ENCODE measurements at places on chromosomes 13 and 19. TPM values are rescaled to one million over a fixed set of nuclear protein-coding genes. Genes with fewer than 3 reads are reported as not detected.

DNA sequence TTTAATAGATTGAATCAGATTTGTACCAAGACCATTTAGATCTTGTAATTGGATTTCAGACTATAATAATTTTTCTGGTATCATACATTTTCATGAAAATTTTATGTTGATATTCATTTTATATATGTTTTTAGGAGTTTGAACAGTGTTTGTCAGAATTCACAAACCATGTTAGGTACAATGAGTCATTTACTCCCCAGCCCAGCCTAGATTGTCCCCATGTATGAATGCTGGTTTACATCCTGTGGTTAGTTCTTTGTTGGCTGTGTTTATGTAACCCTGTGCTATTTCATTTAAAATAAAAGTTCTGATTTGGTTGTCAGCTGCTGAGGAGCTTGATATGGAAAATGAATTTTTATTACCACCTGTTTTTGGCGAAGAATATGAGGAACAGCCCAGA, 96.7 kb downstream of the GJA3 start:
- DNase-seq, result no peak

GRCh38 chr13:20118268-20119140, 42.3 kb downstream of the GJA3 start:
- peak; percentile 71 for DNase-seq

DNA sequence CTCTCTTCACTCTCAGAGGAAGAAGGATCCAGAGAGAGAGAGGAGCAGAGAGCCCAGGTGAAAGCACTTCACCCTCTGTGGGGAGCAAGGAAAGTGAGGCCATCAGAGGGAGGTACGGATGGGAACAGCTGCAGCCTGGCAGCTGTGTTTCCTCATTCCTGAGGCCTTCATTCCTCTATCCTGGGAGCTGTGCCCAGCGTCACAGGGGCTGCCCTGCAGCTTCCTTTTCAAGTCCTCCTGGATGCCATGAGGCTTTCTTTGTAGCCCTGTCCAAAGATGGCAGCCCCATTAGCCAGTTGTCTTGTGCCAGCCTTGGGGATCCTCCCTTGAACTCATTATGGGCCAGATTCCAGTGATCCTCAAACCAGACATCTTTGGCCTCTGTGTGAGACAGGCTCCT, 76.8 kb upstream of the PCDH8 start:
- no peak for DNase-seq

DNA sequence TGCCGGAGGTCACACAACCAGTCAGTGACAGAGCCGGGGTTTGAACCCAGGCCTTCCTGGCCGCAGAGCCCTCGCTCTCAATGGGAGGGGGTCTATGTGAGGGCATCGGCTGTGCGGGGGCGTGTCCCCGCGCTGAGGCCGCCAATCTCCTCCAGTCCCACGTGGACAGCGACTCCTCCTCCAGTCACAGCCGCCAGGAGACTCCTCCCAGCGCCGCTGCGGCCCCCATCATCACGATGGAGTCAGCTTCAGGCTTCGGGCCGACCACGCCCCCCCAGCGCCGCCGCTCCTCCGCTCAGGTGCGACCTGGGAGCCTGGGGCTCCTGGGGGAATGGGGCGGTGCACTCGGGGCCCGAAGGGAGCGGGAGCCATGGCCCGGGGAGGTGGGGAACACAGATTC, 6.0 kb downstream of the SPRED3 start:
- DNase-seq, result no peak

- DNase-seq, result no peak
Observed at GRCh38 chr19:34936184-34936583, 9.5 kb downstream of the ZNF30 start.

DNA sequence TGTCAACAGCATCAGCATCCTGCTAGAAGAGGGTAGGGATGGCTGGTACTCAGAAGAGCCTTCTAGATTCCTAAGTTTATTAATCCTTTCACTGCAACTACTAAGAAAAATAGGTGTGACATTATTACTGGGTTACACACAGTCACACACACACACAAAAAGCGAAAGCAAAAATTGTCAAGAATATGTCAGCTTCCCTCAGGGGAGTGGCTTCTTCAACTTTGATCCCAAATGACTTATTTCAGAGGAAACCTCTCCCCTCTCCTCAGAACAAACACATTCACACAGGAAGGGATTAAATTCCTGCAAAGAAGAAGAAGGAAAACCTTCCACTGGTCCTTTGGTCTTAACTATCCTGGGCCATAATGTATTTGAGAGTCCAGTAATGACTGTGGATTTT, 20.1 kb upstream of the IGFL1 start:
- no peak for DNase-seq

DNA sequence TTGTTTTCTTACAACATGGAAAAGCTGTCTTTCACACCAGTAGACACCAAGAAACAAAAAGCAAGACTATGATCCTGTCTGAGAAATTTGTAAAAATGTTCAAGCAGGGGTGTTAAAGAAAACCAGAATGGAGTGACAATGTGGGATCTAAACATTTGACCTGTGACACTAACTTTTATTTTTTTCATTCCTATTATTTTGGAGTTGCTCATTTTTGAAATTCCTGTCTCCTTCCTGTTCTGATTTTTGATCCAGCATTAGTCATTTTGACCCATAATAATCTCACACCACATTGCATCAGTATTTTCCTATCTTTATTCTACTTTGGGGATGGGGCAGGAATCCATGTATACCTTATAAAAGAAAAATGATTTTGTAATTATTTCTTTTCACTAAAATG, 164.2 kb downstream of the DLEU7 start:
- no peak for DNase-seq

GRCh38 chr13:40261336-40261735, 405.1 kb downstream of the FOXO1 start:
- DNase-seq, result no peak

GRCh38 chr19:17074634-17075034, 618 bp downstream of the HAUS8 start:
- DNase-seq, result no peak

DNA sequence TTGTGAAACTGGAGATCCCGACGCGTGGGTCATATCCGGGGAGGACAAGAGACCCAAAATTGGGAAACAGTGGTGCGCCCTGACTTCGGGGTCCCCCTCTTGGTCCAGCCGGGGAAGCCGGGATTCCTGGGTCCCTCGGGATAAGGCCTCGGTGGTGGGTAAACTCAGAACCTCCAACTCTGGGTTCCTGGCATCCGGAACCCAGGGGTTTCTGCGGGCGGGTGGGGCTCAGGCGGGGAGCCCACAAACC, 688 bp downstream of the ZFP36 start:
- no peak for DNase-seq

- DNase-seq, result no peak
Observed at GRCh38 chr13:41680900-41681299, 223.6 kb downstream of the RGCC start.

DNA sequence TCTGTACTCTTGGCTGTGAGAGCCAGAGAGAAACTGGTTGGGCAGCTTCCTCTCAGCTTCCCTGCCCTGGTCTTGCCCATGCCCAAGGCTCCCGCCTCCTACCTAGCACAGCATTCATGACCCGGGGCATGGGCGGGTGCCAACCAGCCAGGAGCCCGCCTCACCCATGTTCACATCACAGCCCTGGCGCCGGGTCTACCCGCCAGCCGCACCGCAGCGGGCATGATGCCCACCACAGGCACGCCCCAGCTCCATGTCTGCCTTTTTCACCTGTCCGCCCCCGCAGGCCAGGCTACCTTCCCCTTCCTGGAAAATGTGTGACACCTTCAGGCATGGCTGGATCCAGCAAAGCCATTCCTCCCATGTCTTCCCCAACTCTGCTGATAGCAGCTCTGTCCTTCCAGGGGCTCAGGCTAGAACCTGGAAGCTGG, 42.1 kb downstream of the PTPRS start:
- no peak for DNase-seq

DNA sequence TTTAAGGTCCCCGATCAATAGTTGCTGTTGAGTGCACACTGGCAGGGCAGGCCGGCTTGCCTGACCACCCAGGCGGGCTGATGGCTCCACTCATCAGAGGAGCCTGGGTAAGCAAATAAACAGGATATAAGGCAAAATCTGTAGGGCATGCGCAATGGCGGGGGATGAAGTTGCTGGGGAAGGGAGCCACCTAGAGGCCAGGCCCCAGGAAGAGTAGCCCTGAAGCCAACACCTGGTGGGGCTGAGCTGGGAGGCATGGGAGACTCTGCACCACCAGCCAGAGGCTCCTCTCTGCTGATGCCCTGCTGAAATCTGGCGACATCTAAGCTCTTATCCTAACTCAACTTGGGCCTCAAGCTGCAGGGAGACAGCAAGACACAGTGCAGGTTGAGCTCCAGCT, 324.3 kb downstream of the ZNF536 start:
- peak; percentile 52 for DNase-seq

DNA sequence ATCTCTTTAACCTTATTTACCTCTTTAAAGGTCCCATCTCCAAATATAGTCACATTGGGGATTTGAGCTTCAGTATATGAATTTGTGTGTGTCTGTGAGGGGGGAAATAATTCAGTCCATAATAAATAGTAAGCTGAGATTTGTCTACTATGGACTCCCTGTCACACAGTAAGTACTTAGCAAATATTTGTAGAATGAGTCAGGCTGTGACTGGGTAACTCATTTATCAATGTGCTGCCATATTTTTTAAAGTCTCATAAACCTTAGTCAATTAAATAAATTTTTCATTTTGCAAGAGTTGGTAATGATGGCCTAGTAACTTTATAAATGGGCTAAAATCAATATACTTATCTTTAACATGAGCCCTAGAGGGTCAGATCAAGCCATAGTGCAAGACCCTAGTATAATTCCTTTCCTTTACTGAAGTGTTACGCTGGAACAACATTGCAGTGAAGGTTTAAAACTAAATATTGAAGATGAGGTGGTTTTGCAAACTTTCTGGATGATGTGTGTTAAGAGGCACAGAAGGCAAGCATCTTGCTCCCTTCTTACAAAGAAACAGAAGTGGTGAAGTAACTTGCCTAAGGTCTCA, 305.1 kb downstream of the KCNRG start:
- DNase-seq, result no peak

DNA sequence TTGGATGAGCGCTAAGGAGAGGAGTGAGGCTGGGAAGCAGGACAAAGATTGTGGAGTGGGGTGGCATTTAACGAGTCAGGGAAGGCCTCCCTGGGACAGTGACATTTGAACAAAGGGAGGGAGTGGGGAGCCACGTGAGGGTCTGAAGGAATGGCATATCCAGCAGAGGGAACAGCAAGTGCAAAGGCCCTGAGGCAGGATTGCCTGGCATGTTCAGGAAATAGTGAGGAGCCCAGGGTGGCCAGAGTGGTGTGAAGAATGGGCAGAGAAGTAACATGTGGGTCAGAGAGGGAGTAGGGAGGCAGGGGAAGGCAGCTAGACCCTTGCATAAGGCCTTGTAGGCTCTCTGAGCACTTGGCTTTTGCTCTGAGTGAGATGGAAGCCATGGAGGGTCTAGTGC, 14.9 kb upstream of the PVR start:
- no peak for DNase-seq

DNA sequence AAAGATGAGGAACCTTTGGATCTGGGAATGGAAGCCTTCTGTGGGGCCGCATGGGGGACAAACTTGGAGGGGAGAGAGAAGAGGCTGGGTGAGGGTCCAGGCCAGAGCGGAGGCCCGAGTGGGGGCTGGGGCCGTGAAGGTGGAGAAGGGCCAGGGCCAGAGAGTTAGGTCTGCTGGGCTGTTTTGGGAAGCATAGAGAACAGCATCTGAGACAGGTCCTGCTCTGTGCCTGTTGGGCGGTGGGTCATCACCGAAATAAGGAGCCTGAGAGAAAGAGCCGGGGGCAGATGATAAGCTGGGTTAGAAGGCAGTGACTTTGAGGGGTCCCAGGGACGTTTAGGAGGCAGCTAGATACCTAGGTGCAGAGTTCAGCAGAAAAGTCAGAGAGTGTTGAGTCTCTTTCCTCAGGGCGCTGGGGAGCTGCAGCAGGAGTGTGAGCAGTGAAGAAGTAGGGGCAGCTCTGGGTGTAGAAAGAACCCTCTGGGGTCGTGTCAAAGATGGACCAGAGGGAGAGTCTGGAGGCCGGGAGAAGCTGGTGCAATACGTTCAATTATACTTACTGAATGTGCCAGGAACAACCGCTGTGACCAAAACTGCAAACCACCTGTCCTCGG, 2.7 kb downstream of the SPACA6 start:
- peak; percentile 3 for DNase-seq

- no peak for DNase-seq
Observed at GRCh38 chr13:40270726-40271125, 395.7 kb downstream of the FOXO1 start.

- no peak for DNase-seq
Observed at GRCh38 chr19:40768869-40769268, 6.5 kb upstream of the MIA start.

DNA sequence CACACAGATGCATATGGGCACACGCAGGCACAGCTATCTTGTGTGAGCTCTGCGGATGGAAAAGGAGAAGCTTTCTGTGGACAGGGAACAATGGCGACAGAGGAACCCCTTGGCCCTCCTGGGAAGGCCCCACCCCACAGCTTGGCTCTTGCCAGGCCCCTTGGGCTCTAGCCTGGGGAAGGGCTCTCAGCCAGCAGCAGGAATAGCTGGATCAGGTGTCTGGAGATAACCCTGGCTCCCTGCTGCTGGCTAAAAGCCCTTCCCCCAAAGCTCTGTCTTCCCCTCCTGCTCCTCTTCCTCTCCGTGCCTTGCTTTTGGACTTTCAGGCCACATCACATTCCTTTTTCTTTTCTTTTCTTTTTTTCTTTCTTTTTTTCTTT, 24.3 kb downstream of the CEBPA start:
- DNase-seq, result no peak

DNA sequence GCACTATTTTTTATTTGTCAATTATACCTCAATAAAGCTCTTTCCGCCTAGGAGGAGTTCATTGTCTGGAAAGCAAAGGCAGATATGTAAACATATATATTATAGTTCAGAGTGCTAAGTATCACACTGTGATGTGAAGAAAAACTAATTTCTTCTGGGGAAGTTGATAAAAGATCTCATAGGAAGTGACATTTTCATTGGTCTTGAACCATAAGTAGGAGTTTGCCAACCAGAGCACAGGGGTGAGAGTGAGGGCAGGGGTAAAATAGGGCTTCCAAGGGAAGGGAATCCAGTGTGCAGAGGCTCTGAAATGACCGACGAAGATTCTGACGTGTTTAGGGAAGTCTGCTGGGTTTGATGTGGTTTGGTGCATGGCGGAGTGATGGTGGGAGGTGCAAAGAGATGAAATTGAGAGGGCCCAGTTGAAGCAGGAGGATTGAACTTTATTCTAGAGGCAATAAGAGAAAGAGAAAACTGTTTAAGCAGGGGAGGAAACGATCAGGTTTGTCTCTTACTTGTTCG, 780 bp upstream of the GTF2F2 start:
- DNase-seq, result peak; percentile 37

DNA sequence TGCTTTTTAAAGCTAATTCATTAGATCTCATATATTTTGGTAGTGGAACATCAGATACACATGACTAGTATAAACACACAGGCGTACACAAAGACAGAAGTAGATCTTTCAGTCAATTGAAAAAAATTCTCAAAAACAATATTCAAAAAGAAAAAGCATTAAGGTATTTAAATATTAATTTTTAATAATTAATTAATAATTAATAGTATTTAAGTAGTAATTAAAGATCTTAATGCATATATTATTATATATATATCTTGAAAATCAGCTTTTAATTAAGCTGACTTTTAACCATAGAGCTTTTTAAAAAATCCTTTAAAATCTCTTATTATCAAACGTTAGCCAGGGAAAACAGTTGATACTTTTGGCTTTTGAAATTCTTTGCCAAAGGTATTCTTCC, 489.4 kb upstream of the PCDH20 start:
- DNase-seq, result no peak

- DNase-seq, result peak; percentile 59
Observed at GRCh38 chr19:13902993-13903555, 2.8 kb downstream of the BRME1 start.

Gene C5AR2
- polyA plus RNA-seq, result 0.02 TPM

Gene CCNE1
- polyA plus RNA-seq, result 8.9 TPM

Gene PRR36
- 0.18 TPM for polyA plus RNA-seq

Gene SIAH3
- polyA plus RNA-seq, result 0.08 TPM

Gene ZNF430
- 4.2 TPM for polyA plus RNA-seq

Gene DCLK1
- 1.1 TPM for polyA plus RNA-seq

Gene GJB2
- not detected for polyA plus RNA-seq
